ENCODE measurements at places on chromosomes 12 and 14.

DNA sequence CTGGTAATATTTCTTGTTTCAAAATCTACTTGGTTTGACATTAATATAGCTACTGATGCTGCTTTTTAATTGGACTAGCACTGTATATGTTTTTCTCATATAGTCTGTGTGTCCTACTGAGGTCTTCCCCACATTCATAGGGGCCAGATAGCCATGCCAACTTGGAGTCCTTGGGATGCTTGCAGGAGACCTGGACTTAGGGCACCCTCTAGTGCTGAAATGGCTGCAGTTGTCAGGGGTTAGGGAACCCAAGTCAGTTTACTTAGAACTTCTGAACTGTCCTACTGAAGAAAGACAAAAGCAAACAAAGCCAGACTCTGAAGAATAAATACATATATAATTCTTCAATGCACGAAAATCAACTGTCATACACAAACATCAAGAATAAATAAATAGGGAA, 279.9 kb upstream of the SYT1 start:
- DNase-seq, result no peak

DNA sequence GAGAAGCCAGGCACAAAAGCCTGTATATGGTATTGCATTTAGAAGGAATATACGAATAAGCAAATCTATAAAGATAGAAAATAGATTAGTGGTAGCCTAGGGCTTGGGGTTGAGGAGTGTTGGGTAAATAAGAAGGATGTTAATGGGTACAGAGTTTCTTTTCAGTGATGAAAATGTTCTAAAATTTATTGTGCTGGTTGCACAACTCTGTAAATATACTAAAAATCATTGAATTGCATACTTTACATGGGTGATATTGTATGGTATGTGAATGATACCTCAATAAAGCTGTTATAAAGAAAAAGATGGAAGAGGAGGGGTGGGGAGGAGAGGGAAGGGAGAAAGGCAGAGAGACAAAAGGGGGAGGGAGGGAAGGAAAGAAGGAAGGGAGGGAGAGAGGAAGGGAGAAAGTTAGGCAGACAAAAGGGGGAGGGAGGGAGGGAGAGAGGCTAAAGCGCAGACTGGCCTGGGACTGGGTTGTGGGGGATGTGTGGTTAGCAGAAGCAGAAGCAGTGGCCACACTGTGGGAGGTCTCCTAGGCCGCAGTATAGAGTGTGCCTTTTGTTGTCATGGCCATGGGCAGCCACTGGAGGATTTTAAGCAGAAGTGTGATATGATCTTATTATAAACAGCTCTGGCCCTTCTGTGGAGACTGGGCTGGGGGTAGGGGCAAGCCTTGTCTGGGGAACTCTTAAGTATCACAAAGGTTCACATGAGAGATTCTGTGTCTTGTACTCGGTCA, 73.6 kb upstream of the ELK3 start:
- peak; percentile 81 for DNase-seq

GRCh38 chr12:115813256-115813655, 464.2 kb downstream of the MED13L start:
- no peak for DNase-seq

- no peak for DNase-seq
These were observed 155.2 kb downstream of the LRIG3 start for GRCh38 chr12:58765076-58765475.

- DNase-seq, result peak; percentile 64
These were observed 153.8 kb downstream of the MED13L start for GRCh38 chr12:116123451-116124258.

GRCh38 chr14:75439989-75440388, 12.2 kb downstream of the JDP2 start:
- DNase-seq, result no peak

DNA sequence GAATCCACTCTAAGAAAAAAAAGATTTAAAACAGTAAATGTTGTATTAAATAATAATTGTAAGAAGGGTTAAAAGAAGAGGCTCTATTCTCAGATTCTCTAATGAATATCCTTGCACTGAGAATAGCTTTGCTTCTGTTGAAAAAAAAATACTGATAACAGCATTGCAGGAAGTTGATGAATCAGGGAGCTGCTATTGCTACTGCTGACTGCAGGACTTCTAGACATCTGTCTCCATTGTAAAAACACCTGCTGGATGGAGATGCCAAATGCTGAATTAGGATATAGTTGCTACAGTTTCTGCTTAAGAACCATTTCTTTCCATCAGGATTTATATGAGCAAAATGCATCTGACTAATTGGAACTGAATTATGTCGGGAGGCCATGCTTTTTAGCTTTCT, 50.3 kb upstream of the ANP32D start:
- no peak for DNase-seq

- DNase-seq, result peak; percentile 61
These were observed 446 bp upstream of the ZNF641 start for GRCh38 chr12:48351022-48351708.

GRCh38 chr14:31090883-31091764, 64.9 kb upstream of the STRN3 start:
- DNase-seq, result peak; percentile 97

DNA sequence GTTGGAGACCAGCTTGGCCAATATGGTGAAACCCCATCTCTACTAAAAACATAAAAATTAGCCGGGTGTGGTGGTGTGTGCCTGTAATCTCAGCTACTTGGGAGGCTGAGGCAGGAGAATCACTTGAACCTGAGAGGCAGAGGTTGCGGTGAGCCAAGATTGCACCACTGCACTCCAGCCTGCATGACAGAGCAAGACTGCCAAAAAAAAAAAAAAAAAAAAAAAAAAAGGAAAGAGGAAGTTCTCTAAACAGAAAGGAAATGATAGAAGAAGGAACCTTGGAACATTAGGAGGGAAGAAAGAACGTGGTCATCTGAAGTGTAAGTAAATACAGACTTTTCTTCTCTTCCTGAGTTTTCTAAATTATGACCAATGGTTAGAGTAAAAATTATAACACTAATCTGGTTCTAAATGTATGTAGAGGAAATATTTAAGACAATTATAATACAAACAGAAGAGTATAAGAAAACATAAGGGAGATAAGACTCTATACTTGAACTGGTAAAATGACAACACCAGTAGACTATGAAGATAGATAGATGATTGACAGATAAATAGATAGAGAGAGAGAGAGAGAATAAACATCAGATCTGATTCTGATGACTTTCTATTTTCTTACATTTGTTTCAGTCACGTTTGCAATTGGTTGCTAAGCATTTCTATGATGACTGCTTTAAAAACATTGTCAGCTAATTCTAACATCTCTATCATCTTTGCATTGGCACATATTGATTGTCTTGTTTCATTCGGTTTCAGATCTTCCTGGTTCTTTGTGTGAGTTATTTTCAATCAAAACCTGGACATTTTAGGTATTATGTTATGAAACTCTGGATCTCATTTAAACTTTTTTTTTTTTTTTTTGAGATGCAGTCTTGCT, 12.9 kb upstream of the CORO1C start:
- peak; percentile 62 for DNase-seq

DNA sequence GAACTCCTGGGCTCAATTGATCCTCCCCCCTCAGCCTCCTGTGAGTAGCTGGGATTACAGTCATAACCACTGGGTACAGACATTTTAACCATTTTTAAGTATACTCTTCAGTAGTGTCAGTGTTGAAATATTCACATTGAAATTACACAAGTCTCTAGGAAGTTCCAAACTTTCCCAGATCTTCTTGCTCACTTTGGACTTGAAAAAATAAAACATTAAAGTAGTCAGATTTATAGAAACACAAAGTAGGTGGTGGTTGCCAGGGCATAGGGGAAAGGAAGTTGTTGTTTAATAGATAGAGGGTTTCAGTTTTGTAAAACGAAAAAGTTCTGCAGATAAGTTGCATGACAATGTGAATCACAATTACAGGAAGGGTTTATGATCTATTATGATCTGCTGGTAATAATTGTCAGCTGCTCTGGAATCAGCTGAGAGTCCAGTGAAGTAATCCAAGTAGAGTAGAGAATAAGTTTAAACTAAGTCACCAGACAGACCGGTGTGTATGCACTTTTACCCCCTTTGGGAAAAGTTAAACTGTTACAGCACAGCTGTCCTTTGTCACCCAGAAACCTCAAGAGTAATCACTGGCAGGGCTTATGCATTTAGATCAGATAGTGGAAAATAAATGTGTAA, 27.4 kb downstream of the PCNX1 start:
- peak; percentile 90 for DNase-seq

GRCh38 chr12:52419656-52420055, 13.5 kb upstream of the KRT82 start:
- no peak for DNase-seq

GRCh38 chr12:12610711-12611110, 965 bp upstream of the CREBL2 start:
- DNase-seq, result no peak

- DNase-seq, result no peak
These were observed 1197.5 kb downstream of the LRFN5 start for GRCh38 chr14:42804141-42804540.

DNA sequence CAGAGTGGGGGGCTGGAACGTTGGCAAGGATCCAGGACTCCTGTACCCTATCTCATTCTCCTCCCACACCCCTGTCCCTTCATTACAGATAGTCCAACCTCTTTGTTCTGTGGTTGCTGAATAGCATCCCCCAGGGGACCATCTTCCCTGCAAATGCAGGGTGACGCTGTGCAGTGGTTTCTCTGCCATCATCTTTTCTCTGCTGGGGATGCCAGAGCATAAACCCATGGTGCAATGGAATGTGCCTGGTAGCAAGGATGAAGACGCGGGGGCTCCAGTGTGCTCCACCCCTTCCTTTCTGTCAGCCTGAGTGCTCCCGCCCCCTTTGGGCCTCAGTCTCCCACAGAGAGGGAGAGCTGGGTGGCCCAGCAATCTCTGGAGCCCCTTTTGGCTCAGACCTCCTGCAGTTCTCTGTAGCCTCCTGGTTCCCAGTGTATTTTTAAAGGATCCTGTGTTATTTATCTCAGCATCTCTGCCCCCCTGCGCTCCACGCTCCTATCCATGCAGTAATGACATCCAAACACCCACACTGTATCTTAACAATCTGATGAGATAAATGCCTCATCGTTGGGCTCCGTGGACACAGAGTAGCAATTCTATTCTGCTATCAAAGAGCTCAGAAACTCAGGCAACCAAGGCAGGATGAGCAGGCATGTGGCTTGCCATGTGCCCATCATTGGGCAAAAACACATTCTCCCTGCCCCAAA, 212.8 kb downstream of the CACNA1C start:
- no peak for DNase-seq

- DNase-seq, result no peak
These were observed 11.2 kb upstream of the PRPH start for GRCh38 chr12:49283541-49284429.

GRCh38 chr12:10016881-10017280, 6.5 kb downstream of the CLEC12B start:
- DNase-seq, result peak; percentile 16

- DNase-seq, result peak; percentile 5
These were observed 149.0 kb upstream of the PRMT8 start for GRCh38 chr12:3342051-3342450.

DNA sequence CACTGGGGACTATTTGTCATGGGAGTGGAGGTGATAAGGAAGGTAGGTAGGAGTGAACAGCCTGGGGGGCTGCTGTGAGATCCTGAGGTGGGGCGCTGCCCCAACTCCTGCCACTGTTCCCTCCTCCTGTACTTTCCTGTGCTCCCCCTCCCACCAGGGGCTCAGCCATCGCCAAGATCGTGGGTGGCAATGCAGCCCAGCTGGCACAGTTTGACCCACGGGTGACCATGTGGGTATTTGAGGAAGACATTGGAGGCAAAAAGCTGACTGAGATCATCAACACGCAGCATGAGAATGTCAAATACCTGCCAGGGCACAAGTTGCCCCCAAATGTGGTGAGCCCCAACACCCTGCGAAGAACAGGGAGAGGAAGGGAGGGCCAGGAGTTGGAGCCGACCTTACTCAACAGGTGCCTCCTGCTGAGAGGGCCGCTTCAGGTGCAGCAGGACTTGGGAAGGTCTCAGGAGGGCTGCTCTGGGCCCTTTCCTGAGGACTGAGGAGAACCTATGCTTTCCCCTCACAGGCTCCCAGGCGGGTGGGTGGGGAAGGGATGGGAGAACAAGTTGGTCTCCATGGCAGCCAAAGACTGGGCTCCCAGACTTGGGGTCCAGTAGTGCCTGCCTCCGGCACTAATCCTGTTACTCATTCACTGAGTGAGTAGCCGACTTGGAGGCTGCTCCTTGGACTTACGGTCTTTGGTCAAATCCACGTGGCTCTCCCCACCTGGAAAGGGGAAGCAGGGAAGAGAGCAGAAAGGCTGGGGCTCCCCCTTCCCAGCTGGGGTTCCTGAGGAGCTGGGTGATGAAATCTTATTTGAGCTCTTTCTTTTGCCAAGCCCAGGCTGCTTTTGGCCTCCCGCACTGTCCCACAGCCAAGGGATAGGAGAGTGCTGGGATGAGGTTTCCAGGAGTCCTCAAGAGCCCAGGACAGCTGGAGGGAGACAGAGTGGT, 884 bp downstream of the GPD1 start:
- DNase-seq, result no peak

DNA sequence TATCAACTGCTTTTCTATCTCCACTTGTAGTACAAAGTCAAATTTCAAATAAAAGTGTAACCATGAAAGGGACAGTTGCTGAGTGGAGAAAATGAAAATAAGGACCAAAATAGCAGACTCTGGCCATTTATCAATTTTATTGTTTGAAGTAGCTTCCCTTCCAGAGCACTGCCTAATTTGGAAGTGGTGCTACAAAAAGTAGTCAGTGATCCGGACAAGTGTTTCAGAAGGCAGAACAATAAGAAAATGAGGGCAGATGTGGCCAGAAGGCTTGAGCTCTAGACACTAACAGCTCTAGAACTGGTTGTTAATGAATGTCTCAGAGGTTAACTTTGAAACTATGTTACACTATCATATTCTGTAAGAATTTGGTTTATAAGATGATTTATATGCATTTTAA, 48.9 kb downstream of the ABCC9 start:
- DNase-seq, result no peak

GRCh38 chr12:108076556-108076955, 52.5 kb upstream of the WSCD2 start:
- no peak for DNase-seq

GRCh38 chr14:100082723-100083122, 17.5 kb downstream of the EVL start:
- DNase-seq, result no peak

- no peak for DNase-seq
These were observed 184.0 kb downstream of the SRGAP1 start for GRCh38 chr12:64028541-64028940.

DNA sequence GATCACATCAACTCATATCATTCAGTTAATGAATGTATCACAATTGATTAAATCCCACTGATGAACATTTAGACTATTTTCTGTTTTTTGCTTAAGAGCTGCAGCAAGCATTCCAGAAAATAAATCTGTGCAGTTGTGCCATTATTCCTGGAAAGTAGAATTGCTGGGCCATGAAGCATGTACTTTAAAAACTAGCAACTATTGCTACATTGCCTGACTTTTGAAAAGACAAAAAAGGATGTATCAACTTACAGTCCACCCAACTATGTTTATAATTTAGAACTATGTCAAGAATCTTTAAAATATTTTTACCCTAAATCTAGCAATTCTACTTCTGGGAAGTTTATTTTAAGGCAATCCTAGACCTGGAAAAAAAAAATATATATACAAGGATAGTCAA, 33.4 kb upstream of the ERGIC2 start:
- DNase-seq, result no peak

- no peak for DNase-seq
These were observed 981.9 kb downstream of the DIO2 start for GRCh38 chr14:79229383-79229909.
